ENCODE measurements at places on chromosomes 1 and 21.

GRCh38 chr1:84479998-84480397 is 932 bp downstream of the RPF1 start:
- no peak for DNase-seq

- no peak for DNase-seq
Observed at GRCh38 chr1:4856396-4856795, 202.0 kb downstream of the AJAP1 start.

GRCh38 chr1:175313672-175314225 is 121.2 kb upstream of the KIAA0040 start:
- DNase-seq, result no peak

- DNase-seq, result no peak
Observed at GRCh38 chr21:39115576-39116235, 67.5 kb downstream of the PSMG1 start.

- DNase-seq, result no peak
Observed at GRCh38 chr1:151864411-151864810, 10.9 kb upstream of the THEM5 start.

- no peak for DNase-seq
Observed at GRCh38 chr1:32023351-32023750, 9.7 kb downstream of the KHDRBS1 start.

DNA sequence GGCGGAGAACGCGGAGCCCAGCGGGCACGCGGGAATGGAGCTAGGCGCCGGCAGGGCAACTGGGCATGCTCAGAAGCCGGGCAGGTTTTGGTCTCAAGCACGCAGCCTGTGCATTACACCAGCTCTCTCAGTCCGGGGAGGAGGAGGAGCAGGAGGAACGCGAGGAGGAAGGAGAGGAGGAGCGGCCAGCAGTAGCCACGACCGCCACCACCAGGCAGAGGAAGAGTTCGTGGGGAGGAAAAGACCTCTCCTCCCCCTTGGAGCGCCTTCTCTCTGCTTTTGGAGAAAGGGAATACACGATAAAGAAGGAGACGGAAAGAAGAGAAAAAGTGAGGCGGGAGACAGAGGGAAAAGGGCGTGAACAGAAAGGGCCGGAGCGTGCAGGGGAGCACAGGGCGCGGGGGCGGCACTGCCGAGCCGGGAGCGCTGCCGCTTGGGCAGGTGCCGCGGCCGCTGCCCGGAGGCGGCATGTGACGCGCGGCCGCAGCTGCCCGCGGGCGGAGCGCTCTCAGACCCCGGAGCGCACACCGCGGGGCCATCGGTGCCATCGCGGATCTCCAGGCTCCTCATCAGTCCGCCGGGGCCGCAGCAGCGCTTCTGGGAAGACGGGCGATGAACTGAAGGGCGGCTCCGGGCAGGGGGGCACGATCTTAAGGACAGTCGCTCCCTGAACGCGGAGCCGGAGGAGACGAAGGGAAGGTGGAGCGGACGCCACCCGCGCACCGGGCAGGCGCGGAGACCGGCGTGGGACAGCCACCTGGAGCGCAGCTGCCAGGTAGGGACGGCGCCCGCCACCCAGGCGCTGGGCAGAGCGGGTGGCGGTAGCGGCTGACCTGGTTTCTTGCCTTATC is at the start of gene CHRM3:
TSS of gene CHRM3 (plus strand) at position 116 of the 851 bp plus-strand sequence. CDS start 520,884 bp downstream, outside the sequence.
- peak; percentile 63 for DNase-seq

DNA sequence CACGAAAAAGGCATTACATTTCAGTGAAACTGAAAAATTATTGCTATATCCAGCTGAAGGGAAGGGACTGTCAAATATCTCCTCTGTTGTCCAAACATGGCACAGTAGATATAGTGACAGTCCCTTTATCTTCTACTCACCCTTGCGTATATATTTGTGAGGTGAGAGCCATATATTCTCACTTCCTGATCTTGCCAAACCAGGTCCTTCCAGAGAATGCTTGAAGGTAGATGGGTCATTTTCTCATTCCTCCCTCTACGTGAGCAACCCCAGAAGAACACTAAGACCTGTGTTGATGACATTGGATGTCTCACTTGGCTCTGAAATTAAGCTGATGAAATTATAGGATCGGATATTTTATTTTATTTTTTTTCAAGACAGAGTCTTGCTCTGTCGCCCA is 151.2 kb downstream of the DHRS3 start:
- no peak for DNase-seq

DNA sequence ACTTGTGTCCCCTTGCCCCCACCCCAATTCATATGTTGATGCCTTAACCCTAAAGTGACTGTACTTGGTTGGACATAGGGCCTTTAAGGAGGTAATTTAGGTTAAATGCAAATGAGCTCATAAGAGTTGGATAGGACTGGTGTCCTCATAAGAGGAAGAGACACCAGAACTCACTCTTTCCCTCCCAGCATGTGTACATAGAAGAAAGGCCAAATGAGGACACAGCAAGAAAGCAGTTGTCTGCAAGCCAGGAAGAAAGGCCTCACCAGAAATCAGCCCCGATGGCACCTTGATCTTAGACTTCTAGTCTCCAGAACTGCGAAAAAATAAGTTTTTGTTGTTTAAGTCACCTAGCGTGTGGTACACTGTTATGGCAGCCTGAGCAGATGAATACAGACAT is 45.5 kb downstream of the RAB3GAP2 start:
- DNase-seq, result no peak

DNA sequence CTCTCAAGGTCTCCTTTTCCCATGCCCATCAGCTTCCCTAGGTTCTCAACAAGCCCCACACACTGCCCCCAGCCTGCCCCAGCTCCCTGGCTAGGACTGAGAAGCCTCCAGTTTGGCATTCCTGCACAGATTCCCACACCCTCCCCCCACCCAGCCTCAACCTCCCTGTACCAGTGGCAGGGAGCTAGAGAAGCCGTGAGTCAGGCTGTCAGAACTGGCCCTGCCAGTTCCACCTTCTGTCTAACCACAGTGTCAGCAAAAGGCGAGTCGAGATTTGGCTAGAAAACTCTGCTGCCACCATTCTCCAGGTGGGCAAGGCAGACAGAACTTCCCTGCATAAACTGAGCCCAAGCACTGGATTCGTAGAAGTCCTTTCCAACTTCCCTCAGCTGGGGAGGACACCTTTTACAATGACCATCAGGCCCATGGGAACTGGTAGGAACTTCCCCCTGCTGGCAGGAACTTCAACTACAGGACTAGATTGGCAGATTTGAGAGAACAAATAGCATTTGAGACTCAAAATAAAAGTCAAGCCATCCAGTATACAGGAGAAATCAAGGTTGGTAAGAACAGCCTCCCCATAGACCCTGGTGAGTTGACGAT is 31.0 kb downstream of the TNNT2 start:
- DNase-seq, result no peak

- no peak for DNase-seq
Observed at GRCh38 chr1:84715342-84716019, 25.2 kb upstream of the SSX2IP start.

DNA sequence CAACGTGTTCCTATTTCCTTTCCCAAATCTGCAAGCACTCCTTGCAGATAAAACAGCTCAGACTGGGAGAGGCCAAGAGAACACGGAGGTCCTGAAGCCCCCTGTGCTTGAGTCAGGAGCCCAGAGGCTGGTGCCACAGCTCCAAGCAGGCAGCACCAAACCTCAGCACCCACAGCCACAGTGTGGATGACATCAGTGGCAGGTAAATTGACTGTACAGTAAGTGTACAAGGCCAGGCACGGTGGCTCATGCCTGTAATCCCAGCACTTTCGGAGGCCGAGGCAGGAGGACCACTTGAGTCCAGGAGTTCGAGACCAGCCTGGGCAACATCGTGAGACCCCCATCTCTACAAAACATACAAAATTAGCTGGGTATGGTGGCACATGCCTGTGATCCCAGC is 1.9 kb upstream of the COL6A1 start:
- no peak for DNase-seq

DNA sequence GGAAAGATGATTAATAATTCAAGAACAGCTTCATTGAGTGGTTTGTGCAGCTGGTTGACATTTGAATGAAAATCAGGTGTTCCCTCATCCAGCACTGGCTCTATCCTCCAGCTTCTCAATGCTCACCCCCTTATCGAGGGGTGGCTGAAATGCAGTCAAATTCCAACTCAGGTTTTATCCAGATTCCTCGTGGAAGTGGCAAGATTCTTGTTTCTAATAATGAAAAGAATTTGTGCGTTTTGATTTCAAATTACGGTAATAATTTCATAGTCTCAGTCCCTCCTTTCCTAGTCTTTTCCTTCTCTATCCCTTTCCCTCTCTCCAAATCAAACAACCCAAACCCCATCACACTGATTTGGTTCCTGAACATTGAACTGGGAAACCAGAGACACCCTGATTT is 3.1 kb downstream of the CNIH3 start:
- no peak for DNase-seq

GRCh38 chr1:29362764-29363163 is 126.4 kb downstream of the PTPRU start:
- no peak for DNase-seq

GRCh38 chr1:205365945-205366463 is 9.3 kb upstream of the KLHDC8A start:
- no peak for DNase-seq

GRCh38 chr1:107748531-107748930 is 216.4 kb downstream of the VAV3 start:
- DNase-seq, result no peak

DNA sequence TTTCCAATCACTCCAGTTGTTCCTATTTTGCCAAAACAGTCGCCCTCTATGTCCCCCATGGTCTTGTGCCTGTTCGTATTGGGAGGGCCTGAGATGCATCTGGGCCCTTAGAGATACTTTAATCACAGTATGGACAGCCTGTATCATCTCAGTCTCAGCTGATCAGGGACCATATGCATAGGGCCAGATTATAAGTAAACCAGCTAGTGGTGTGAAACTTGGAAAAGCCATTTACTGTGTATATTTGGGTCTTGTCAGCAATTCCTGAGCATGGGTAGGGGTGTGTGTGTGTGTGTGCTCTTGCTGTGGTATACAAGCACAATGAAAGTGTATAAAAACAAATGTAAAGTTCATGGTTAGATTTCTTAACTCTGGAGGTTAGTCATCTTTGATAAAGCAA is 22.8 kb downstream of the SH3BGR start:
- no peak for DNase-seq

DNA sequence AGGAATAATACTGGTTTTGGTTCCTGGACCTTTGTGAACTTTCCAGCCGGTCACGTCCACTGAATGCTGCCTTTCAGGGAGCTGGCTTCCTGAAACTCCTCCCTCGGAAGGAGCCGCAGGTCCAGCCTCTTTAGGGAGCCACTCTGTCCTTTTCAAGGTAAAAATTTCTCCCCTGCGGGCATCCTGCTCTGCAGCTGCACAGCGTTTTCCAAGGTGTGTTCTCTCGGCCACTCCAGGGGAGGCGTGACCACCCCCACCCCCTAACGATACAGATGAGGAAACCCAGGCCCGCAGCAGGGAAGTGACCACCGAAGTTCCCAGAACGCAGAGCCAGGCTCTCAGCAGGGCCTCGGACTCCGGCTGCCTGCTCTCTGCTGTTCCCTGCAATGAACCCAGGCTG is 21.5 kb downstream of the PADI2 start:
- no peak for DNase-seq

- DNase-seq, result no peak
Observed at GRCh38 chr21:37207441-37208009, 59.6 kb downstream of the VPS26C start.

DNA sequence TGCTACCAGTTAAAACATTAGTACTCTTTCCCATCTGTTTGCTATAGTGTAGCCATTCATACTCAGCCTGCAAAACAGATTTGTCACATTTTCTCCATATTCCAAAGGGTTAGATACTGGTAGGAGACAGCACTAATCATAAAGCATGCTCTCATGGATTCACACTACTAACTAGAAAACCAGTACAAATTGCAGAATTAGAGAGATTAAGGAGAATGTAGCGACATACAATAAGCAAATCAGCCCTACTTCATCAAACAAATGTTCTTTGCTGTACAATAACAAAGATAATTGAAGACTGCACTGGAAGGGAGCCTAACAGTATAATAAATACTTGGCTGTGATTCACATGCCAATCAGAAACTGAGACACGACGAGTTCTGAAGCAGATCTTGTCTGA is 368.0 kb upstream of the PRMT6 start:
- DNase-seq, result no peak

- no peak for DNase-seq
Observed at GRCh38 chr1:192153276-192153675, 5.0 kb upstream of the RGS18 start.

- no peak for DNase-seq
Observed at GRCh38 chr1:3564921-3565831, 46.1 kb downstream of the MEGF6 start.

DNA sequence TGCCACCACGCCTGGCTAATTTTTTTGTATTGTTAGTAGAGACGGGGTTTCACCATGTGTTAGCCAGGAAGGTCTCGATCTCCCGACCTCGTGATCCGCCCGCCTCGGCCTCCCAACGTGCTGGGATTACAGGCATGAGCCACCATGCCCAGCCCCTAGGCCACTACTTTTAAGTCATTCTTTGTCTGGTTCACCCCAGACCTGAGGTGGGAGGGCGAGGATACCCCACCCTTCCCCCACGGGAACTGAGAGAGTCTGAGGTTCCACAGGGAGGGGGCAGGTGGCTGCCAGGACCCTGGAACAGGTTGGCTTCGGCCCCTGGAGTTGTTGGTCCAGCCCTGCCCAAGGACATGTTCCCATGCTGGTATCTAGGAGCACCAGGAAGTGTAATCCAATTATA is 7.7 kb upstream of the SDC3 start:
- DNase-seq, result no peak

DNA sequence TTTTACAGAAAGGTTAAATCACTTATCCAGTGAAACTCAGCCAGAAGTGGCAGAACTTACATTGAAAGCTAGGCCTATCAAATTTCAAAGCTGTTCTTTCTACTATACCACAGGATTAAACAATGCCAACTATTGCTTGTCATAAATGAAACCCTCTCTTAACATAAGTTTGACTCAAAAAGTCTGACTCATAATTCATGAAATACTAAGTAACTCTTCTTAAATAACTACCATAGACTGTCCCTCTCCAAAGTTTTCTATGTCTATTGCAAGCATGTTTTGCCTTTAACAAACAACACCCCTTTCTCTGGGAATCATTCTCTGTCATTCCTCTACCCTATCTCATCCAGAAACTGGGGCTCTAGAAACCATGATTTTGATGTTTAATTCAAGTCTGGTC is 109.5 kb upstream of the UBE2U start:
- DNase-seq, result no peak

DNA sequence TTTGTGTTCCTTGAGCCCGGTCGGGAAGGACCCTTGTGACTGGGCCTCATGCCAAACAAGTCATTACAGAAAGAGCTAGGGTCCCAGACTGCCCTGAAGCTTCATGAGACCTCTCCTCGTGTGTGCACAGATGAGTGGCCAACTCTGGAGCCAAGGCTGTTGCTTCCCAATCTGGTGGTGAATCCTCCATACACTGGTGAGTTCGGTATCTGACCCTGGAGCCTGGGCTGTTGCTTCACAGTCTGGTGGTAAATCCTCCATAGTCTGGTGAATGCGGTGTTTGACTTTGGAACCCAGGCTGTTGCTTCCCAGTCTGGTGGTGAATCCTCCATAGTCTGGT is 737.8 kb downstream of the MATN1 start:
- no peak for DNase-seq

DNA sequence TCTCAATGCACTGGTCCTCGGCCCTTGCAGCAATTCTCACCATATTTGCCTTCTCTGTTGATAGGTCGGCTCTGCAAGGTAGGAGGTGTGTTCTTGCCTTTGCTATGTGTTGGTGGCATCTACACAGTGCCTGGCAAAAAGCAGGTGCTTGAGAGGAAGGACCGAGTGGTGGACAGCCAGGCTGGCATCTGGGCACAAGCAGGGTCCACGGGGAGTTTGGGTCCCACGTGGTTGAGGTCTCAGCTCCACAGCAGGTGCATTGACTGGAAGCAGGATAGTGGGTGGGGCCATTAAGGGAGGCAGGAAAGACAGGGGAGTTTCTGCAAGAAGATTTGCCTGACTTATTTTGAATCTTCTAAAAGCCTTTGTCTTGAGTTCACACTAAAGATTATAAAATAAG is 81.2 kb upstream of the WNT4 start:
- DNase-seq, result no peak

Measured in NCI-H1417 treated with DMSO at 0.1 percent for 48 hours (cell line).